ENCODE measurements at places on chromosomes 6 and 20.

- DNase-seq: no peak
These were observed 152.3 kb downstream of the CDC5L start for GRCh38 chr6:44539701-44540355.

- no peak for DNase-seq
These were observed 19.5 kb downstream of the CPXM1 start for GRCh38 chr20:2780948-2781347.

GRCh38 chr6:123745895-123746294 is 57.8 kb upstream of the NKAIN2 start:
- no peak for DNase-seq

GRCh38 chr6:163439997-163440396 is 25.5 kb downstream of the QKI start:
- no peak for DNase-seq

Data from cerebellar nuclear complex (tissue), 1 donor.